ENCODE measurements at places on chromosomes 1 and 21.

GRCh38 chr1:226863446-226863845, 7.0 kb upstream of the PSEN2 start:
- DNase-seq = peak; percentile 35

DNA sequence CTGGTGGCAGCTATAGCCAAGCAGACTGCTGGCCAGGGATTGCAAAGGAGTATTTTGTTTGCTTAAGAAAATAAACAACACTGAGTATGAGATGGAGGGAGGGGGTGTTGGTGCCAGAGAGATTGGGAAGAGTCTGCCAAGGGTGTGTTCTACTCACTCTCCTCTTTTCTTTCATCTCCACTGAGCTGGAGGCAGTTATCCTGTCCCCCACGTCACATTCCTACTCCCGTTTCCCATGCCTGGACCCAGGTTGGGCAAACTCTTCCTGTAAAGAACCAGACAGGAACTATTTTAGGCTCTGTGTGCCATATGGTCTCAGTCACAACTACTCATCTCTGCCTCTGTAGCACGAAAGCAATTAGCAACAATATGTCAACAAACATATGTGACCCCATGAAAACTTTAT, 1.4 kb upstream of the IL24 start:
- DNase-seq = peak; percentile 97

- DNase-seq = peak; percentile 82
Measured at GRCh38 chr1:46613661-46614603, 2.7 kb downstream of the MOB3C start.

DNA sequence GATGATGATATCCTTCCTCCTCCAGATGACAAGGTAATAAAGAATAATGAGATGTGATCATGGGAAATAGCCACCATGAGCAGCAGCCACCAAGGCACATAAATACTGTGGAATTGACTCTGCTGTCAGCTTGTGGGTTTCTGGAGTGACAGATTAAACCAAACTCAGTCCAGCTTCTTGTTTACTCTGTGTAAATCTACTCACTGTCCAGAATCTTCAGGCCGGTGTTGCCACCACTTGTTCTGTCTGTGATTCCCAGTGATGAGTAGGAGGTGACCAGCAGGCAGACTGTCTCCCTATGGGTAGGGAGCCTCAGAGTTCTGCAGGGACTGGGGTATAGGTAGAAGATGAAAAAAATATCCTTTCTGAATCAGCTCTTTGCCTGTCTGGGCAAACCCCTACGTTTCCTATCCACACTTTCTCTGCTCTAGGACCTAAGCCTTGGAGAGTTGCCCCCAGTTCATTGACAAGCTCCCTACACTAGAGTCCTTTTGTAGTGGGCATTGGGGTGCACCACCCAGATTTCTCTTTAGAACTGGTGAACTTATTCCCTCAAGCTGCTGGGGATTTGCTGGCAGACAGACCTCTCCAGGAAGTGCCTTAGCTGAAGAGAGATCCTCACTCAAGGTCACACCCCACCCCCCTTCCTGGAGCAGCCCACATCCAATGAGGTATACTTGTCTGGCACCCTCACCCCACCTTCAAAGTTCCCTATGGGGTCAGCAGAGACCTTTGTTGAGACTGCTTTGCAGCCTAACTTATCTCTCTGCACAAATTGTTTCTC, 47.6 kb downstream of the ATP1A1 start:
- no peak for DNase-seq

- no peak for DNase-seq
Measured at GRCh38 chr1:110170766-110171733, 20.8 kb downstream of the SLC6A17 start.
